ENCODE measurements at places on chromosomes 6 and 20.

DNA sequence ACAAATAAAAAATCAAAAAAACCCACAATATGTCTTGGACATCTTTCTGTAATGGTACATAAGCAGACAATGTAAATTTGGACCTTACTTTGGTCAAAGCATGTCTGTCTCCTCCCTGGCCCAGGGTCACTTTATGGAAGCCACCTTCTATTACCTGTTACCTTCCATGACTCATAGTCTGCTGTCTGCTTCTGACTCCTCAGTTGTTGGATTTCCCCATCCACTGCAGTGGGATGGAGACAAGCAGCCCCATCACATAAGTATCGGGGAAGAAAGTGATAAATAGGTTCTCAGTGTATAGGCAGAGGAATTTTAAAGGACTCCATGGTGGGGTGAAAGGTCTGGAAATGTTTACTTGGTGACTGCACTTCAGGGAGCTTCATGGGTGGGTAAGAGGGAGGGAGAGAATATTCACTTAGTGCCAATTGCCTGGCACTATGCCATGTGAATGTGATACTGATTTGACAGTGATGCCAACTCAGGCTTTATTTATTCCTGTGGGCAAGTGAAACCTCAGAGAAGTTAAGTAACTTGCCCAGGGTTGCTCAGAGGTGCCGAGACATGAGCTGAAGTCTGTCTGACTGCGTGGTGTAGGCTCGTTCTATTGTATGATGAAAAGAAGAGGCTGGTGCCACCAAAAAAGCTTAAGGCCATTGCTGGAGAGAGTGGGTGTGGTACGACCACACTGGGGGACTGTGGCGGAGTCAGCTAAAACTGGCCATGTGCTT lies 175.6 kb upstream of the RNF24 start:
- no peak for DNase-seq

DNA sequence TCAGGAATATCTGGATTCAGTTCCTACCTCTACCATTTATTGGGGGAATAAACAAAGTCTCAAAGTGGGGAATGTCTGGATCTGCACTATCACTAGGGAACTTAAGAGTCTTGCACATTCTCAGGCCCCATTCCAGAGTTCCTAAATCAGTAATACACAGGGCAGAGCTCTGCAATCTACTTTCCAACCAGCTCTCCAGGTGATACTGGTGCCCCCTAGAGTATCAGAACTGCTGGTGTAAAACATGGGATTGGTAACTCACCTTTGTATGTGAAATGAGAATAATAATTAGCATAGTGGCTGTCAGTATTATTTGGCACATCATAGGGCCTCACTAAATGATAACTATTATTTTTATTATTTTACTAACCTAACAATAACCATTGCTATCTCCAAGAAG lies 278.8 kb upstream of the IMPG1 start:
- no peak for DNase-seq

GRCh38 chr6:45566882-45567281 lies 189.1 kb upstream of the SUPT3H start:
- DNase-seq, result no peak

DNA sequence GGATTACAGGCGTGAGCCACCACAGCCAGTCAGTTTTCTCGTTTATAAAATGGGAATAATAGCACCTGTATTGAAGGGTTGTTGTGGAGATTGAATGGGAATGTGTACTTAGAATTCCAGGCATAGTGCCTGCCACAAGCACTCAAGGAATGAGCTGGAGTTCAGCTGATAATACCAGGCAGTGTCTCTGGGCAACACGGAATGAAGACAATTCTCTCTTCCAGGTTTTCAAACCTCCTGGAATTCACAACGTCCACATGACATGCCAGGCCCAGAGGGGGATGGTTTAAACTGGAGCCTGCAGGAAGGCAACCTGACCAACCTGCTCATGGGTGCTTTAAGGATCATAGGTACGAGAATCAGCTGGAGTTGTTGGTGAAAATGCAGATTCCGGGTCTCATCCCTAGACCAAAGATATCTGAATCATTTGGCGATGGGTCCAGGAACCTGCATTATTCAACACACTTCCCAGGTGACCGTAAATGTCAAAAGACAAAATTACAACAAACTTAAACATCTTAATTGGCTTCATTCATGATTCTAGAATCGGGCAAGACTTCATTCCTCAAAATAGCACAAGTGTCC lies 1.9 kb upstream of the PTPN1 start:
- DNase-seq, result no peak

DNA sequence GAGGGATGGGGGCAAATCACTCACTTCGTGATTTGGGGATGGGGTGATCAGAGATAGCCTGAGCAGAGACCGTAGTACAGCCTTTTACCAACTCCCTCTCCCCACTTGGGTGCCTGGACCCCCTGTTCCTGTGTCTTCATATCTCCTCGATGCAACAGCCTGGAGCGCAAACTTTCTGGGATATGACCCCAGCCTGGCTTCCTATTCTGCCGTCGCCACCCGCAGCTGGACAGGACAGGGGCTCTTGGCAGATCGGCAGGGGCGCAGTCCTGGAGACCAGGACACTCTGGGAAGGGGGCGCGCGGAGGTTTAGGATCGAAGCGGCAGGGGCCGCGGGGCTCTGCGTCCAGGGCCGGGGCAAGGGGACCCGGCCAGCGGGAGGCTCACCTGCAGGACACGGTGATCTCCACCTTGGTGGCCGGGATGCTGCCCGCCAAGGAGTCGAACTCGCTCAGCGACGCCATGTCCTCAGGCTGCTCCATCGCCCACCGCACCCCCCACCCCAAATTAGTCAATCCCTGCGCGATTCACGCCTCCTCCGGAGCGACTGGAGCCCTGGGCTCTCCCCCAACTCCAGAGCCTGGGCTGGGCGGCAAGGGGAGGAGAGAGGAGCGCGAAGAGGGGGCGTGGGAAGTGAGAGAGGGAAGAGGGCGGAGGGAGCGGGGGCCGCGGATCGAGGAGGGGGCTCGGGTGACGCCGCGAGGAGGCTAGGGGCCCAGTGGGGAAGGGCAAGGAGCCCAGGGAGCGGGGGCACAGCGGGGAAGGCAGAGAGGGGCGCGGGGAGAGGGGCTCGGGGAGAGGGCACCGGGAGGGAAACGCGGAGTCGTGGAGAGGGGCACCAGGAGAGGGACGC lies at the start of gene CPNE5:
CPNE5 (minus strand) TSS at position 549 of the 853 bp plus-strand sequence; CDS start at position 482, 67 bp downstream.
- no peak for DNase-seq

DNA sequence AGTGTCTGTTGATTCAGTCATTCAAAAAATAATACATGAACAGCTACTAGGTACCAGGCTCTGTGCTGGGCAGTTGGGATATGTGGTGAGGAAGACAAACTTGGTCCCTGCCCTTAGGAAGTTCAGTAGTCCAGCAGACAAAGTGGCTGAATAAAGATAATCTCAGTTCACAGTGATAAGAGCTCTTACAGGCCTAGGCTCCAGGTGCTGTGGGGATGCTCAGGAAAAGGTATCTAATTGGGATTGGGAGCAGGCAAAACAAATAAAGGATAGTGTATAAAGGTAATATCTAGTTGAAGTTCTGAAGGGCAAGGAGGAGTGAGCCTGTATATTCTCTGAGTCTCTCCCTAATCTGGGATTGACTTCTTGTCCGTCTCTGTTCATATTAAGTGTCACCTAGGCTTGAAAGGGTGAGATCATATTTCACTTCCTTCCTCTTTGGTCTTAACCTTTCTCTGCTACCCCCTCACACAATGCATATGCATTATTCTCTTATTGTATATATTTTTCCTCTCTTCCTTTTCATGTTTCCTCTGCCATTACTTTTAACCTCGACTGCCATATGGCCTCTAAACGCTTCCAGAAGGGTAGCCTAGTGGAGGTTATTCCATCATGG lies 13.5 kb downstream of the PTPN1 start:
- DNase-seq, result no peak
